ENCODE measurements at places on chromosomes 1 and 21.

- no peak for DNase-seq
These were observed 339.4 kb downstream of the BRINP3 start for GRCh38 chr1:190138266-190138665.

GRCh38 chr1:187001198-187001889 lies 172.6 kb downstream of the PLA2G4A start:
- no peak for DNase-seq

DNA sequence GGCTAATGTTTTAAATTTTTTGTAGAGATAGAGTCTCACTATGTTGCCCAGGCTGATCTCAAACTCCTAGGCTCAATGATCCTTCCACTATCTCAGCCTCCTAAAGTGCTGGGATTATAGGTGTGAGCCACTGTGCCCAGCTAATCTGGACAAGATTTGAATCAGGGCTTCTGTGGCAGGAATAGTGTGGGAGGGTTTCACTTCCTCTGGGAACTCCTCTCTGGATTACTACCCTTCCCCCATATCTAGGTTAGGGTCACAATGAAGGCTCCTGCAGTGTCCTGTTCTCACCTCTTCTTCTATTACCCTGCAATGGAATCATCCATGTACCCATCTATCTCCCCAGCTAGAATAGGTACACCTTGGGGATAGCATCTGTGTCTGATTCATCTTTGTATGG lies 133.6 kb upstream of the RAB4A start:
- DNase-seq, result no peak

DNA sequence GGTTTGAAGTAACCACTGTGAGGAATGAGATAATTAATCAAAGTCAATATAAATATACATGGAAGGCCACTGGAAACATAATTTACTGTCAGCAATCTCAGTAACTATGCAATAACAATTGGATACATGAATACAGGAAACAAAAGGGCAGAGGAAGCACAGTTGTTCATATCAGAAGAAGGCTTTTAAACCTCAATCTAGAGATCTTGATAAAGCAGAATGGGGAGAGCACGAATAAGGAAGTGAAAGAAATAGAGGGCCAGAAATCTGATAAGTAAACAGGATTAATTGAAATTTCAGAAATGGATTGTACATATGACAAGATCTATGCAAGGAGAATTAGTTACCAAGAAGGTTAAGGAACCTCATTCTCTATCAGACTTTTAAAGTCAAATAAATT lies 93.0 kb downstream of the EVI5 start:
- DNase-seq, result no peak

DNA sequence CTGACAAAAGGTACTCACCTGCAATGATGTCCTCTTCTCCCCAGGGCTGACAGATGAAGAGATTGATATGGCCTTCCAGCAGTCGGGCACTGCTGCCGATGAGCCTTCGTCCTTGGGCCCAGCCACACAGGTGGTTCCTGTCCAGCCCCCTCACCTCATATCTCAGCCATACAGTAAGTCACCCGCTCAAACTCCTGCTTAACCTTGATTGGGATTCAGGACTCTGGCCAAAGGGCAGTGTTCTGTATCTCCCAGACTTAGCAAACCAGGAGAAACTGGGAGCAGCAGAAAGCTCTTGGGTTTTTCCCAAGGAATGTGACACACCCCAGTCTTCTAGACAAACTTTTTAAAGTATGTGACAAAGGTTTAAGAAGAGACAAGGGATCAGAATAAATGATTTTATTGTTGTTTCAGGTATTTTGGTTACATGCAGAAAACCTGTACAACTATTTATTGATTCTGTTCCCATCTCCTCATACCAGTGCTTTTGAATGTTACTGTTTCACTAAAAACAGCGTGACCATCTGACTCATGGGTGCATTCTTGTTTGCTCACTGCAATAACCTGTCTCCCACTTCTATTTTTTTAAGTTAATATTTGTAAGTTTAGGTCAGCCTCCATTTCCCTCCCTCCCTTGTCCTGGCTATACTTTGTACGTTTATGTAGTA lies 124.6 kb downstream of the PEX14 start:
- DNase-seq, result no peak

- DNase-seq, result peak; percentile 92
These were observed 233.3 kb upstream of the COA6 start for GRCh38 chr1:234139966-234140365.
